ENCODE measurements at places on chromosomes 6 and 20.

GRCh38 chr20:39016041-39016440, 53.9 kb downstream of the DHX35 start:
- no peak for DNase-seq

DNA sequence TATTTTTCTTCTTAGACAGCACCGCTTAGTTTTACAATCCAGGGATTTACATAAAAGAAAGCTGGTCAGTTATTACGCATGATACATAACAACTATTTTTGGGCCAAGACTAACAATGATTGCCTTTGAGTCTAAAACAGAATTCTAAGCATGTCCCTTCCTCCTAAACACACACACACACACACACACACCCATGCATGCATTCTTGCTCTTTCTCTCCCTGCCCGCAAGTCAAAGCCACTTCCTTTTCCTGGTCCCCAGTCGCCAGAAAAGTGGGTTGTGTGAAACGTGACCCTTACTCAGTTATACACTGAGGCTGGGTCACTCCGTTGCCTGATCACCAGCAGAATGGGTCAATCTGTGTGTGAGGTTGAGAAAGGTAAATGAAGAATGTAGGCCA, 31.4 kb downstream of the FYN start:
- no peak for DNase-seq

DNA sequence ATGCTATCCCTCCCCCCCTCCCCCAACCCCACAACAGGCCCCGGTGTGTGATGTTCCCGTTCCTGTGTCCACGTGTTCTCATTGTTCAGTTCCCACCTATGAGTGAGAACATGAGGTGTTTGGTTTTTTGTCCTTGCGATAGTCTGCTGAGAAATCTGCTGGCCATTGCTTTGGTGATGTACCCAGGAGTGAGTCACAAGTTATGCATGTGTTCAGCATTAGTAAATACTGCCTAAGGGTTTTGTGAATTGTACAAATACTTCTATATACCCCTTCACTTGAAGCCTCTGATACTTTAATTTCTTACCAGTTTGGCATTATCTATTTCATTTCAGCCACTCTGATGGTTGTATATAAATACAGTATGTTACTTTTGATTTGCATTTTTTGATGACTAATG, 711.3 kb upstream of the GJE1 start:
- DNase-seq, result no peak

GRCh38 chr20:64159286-64159680, 5.0 kb upstream of the MYT1 start:
- no peak for DNase-seq

DNA sequence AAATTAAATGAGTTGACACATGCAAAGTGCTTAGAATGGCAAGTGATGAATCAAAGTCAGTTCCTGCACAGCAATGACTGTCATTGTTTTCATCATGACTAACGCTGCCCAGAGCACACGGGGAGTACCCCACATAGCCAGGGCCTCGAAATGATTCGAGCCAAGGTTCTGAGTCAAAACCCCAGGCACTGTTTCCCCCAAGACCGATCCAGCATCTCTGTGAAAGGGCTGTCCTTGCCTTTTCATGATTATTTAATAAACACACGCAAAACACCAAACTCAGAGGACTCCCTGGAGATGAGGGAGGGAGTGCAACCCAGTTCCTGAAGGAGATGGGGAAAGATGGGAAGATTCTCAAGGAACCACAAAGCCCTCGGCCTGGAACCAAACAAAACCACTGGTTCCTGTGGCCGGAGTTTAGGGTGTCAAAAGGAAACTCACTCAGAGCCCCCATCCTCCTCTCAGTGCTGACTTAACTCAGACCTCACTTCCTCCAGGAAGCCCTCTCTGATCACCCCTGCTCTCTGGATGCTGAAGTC, 3.8 kb downstream of the PREX1 start:
- peak; percentile 53 for DNase-seq

DNA sequence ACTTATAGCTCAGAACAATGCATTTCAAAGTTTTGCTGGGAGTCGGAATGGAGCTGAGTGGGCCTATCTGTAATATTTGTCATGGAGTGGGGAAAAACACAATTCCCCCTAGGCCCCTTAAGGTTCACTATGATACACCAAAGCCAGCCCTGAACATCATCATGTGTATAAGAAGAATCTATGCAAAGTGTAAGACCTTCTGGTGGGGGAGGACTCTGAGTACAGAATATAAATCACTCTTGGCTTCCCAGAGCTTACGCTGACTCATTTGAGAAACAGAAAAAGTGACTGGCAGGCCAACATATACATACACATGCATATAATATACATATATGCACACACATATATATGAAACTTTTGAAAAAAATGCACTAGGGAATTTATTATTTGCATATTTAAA, 54.1 kb upstream of the UBR2 start:
- no peak for DNase-seq

- DNase-seq, result no peak
Observed at GRCh38 chr6:48073976-48074767, 36.8 kb downstream of the PTCHD4 start.

DNA sequence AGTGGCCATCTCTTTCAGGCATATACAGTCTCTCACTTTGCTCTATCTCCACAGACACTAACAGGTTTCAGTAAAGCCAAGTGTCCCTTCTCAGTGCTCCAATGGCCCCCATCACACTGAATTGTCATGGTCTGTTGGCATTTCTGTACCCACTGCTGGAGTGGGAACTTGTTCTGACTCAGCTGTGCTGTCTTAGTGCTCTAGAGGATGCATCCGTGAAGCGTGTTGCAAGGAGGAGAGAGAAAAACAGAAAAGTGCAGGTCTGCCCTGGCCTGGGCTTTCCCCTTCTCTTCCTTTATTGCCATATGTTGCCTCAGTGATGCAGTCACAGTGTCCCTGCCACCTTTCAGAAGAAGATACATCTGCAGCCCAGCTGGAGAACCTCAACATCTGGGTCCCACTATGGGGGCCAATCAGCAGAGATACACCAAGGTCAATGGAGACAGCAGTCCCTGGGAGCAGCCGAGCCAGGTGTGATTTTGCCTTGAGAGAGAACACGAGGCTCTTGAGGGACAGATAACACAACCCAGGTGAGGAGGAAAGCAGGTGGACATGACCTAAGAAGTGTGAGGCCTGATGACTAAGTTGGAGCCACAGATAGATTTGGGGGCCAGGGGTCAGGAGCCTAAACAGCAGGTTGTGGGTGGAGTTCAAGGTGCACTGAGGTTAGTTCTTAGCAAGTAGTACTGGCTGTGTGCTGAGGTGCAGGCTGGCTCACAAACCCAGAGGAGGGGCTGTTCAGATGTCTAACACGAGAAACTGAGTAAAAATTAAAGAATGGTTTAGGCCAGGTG, 5.6 kb upstream of the PLCG1 start:
- DNase-seq, result no peak

DNA sequence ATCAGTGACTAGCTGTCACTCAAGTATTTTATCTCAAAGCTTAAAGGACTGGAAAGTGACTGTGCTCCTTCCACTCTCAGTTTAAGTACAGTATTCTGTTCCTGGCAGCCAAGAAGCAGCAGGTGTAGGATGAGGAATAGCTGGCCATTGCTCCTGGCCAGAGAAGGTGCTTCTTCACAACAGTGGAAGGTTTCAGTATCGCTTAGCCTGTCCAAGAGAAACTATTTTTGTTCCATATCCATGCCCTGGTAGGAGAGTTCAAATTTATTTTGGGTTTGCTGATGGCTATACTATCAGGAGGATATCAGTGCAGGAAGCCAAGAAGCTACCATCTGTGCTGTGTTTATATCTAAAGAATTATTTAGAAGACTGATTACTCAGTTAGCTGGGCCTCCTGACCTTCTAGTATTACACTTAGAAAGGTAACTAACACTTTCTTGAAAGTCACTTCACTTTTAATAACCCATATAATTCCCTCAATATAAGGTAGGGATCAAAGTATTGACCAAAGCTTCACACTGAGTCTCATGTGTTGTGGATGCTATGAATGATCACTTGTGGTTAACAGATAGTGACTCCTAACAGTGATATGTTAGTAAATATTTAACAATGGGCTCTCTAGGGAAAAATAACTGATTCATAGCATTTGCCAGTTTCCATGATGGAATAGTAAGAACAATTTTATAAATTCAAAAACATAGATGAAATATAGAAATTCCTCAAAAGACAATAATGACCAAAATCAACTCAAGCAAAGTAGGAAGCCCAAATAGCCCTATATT, 99.9 kb downstream of the AIG1 start:
- DNase-seq, result no peak

DNA sequence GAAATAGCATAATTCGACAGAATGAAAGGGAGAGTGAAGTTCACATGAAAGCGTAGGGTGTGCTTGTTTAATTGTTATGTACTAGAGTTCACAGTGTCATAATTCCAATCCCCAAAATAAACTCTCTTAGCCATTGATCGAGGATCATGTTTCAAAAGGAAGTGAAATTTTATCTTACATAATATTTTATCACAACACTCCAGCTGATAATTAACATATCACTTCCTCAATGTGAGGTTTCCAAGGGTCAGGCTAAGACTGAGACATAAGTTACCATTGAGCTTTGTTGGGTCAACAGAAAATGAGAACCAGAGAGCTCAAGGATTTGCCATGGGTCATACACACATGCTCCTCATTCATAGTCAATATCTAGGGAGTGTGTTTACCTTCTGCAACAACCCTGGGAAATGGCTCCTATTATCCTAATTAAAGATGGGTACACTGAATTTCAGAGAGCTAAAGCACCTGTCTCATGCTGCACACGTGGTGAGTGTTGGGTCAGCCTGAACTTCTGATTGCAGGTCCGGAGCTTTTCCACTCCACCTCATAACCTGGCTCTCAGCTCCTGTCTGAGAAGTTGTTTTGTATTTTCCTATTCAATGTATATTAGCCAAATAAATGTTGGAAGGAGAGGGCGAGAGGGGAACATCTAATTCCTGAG, 3.0 kb downstream of the GSTA2 start:
- no peak for DNase-seq

DNA sequence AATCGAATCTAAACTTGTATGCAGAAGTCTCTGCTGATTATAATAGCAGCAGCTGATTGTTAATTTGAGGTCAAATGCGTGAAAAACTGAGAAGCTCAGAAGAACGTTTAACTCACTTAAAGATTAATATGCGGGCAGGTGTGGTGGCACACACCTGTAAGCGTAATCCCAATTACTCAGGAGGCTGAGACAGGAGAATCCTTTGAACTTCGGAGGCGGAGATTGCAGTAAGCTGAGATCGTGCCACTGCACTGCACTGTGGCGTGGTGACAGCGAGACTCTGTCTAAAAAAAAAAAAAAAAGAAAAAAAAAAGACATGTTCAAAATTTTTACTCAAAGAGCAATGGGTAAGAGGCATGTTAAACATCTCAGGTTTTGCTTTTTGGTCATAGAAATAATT, 1370.8 kb downstream of the GRIK2 start:
- DNase-seq, result no peak

GRCh38 chr20:23520185-23520584, 29.3 kb downstream of the CST8 start:
- DNase-seq, result no peak

GRCh38 chr6:129257196-129257595, 374.3 kb downstream of the LAMA2 start:
- DNase-seq, result no peak

- DNase-seq, result no peak
Observed at GRCh38 chr6:113774127-113774825, 82.9 kb upstream of the MARCKS start.

GRCh38 chr6:129491436-129491835, 218.5 kb downstream of the ARHGAP18 start:
- no peak for DNase-seq

GRCh38 chr20:23515250-23515939, 24.5 kb downstream of the CST8 start:
- no peak for DNase-seq

GRCh38 chr6:27893836-27894807, 18.1 kb downstream of the OR2B2 start:
- DNase-seq, result peak; percentile 74

- no peak for DNase-seq
Observed at GRCh38 chr20:11181966-11182365, 508.2 kb upstream of the JAG1 start.

GRCh38 chr20:51077686-51078060, 54.8 kb upstream of the KCNG1 start:
- DNase-seq, result no peak

DNA sequence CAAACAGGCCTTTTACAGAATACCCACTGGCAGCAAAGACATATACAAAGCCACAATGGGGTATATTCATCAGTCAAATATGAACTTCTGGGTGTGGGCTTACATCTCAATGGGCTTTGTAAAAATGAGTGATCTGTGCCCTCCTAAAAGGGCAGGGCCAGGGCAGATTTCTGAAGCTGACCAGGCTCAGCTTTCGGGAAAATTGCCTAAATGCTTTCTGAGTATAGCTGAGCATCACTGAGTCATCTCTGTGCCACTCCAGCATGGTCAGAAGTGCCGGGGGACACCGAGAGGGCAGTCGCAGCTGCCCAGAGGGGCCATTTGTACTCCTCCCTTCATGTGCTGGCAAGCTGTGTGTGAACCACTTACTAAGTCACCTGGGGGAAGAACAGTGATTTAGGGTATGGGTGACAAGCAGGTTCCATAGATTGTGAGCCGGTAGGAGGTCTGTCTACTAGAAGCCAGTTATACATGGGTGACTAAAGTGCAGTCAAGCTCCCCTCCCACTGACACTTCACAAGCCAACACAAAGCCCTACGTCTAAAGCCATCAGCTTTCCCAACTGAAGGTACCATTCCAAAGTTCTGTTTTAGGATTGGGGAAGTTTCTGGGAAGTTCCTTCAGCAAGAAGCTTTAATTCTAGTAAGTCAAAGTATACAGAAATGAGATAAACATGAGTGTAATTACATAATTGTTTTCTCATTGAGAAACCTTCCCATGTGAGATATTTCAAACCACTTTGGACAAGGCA, 147.6 kb upstream of the TAB2 start:
- DNase-seq, result no peak

DNA sequence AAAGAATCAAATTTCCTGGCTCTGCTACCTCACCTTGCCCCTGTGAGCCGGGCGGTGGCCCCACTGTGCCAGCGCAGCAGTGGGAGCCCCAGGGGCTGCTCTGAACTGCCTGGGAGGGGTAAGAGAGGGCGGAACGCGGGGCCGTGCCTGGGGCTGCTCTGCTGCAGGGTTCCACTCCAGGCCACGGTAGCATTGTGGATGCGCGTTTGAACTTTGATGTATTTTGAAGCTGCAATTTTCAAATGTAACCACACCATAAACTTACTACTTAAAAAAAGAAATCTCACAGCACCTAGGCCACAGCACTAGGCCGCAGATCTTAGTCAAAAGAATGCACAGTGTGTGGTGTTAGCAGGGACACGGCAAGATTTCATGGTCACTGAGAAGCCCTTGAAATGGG, 57.5 kb downstream of the PRDM1 start:
- DNase-seq, result no peak

DNA sequence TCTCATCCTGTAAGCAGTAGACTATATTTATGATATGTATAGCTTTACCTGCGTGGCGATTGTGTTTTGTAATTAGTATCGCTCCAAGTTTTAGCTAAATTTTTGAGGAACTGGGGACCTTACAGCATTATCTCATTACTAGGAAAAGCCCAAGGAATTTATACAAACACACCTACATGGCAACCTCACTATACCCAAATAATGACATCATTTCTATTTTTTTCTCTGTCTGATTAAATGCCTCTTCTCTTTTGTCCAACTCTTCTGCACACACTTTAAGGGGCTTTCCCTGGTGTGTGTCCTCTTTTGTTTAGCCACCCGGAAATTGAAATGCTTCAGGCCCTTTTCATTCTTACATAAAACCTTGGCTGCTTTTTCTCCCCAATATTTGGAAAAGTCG, 82.9 kb upstream of the EXOC2 start:
- no peak for DNase-seq
